ENCODE measurements at places on chromosomes 6 and 20.

DNA sequence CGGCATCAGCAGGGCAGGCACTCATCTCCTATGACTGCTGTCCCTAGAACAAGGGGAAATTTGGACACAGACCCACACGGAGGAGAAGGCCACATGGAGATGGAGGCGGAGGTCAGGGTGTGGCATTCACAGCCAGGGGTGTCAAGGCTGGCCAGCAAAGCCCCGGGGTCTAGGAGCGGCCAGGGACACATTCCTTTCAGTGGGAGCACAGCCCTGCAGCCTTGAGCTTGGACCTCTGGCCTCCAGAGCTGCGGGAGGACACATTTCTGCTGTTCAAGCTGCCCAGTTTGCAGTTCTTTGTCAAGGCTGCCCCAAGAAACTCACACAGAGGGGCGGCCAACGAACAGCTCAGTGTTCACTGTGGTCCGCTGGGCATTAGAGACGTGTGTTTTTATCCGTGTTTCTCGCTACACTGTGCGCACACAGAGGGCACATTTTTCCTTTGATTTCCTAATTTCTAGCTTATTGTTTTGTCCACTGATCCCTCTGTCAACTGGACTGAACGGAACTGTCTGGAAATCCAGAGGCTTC is 93.4 kb upstream of the MPC1 start:
- DNase-seq: no peak

DNA sequence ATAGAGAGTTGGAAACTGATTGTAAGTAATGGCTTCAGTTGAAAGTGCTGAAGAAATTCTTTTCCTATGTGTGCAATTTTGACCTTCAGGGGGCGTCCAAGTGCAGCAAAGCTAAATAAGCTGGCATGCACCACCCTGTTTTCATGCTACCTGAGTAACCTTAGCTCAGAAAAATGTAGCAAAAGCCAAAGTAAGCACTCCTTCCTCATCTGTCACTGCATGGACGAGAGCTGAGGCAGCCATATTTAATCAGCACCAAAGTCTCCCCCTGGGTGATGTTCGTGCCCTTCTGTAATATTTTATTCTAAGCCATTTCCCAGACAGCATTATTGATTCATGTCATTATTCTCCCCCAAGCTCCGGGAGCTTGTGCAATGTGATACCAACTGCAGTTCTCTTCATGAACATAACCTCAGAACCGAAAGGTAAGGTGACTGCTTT is 123.1 kb downstream of the RPS12 start:
- DNase-seq: peak; percentile 19

DNA sequence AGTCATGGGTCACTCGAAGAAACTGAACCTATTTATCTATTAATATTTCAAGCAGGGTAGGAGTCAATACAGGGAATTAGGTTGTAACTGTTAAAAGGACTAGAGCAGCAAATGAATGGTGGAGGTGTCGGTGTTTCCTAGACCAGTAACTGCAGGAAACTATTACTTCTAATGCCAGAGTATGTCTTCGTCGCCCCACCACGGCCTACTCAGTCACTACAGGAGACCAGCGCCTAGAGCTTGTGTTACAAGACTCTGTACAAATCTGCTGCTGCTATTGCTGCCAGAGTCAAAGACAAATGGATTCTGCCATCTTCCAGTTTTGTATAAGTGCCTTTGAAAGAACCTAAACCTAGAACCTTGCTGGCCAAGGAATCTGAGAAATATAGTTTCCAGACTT is 343.9 kb downstream of the SOX4 start:
- DNase-seq: no peak

- no peak for DNase-seq
Measured at GRCh38 chr20:7989379-7989778, 30.2 kb downstream of the TMX4 start.

DNA sequence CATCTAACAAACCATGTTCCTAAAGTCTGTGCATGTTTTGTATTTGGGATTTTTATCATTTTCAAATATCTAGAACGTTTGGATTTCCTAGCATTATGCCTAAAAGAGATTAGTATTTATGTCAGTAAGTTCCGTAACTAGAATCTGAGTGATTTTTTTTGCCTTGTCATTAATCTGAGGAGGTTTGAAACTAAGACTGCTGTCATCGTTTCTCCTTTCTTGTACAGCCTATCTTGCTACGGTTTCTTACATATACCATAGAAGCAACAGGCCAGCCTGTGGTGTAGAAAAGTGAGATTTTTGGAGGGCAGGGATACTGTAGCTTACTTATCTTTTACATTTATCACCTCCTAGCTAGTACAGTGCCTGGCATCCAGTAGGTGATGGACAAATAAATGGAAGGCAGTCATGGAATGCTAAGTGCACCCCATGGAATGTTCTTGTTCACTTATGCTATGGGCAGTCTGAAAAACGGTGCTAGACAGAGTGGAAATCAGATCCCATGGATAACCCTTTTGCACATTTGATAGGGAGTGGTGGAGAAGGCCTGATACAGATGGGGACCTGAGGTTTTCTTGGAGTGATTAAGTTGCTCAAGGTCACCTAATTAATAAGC is 93.9 kb downstream of the ARID1B start:
- DNase-seq: no peak

GRCh38 chr20:3896302-3896701 is 7.1 kb downstream of the PANK2 start:
- DNase-seq: no peak

- DNase-seq: no peak
Measured at GRCh38 chr6:128152551-128152950, 251.7 kb upstream of the THEMIS start.

- no peak for DNase-seq
Measured at GRCh38 chr20:63932606-63933160, 23.5 kb downstream of the UCKL1 start.

- DNase-seq: no peak
Measured at GRCh38 chr6:165658395-165659058, 4.5 kb downstream of the PDE10A start.

DNA sequence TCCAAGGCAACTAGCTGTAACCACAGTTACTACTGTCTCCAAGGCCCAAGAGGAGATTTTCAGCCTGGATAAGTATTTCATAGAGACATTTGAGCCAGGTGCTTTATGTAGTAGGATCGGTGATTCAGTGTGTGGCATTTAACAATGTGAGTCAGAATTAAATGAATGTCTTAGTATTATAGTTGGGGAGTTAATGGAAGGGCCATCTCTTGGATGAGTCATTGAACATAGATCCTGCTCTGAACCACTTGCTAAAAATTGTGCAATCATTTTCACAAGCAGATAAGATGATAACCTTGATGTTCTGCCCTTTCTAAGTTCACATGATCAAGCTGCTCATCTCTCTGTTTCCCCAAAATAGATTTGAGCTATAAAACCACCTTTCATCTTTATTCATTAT is 668.9 kb upstream of the CITED2 start:
- peak; percentile 34 for DNase-seq

GRCh38 chr20:20085812-20086211 is 33.5 kb downstream of the CFAP61 start:
- DNase-seq: no peak

- DNase-seq: no peak
Measured at GRCh38 chr6:98335594-98335993, 498.8 kb upstream of the POU3F2 start.

DNA sequence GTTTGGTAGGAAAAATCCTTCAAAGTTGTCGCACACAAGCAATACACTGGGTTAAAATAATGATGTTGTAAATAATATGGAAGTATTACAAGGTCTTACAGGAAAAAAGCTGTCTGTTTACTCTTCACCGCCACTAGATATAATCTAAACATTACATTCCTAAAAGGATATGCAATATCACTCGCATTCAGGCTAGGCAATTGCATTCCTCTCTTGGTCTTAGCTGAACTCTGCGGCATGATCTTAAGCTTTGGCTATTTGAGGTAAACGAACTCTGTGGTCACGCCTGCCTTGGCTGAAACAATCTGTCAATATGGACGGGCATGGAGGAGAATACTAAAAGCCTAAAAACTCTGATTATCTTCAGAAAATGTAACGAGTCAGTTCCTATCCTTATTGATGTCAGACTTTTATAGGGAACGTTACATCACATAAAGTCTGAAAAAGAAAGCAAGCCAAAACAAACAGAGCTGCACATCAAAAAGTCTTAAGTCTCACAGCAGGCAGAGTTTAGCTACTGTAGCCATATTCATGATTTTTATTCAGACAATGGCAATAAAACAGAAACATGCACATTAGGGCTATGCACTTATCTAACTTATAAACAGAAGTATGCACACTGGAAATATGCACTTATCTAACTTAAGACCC is 30.8 kb upstream of the FILIP1 start:
- peak; percentile 38 for DNase-seq

GRCh38 chr6:54980511-54981275 is 134.1 kb downstream of the FAM83B start:
- DNase-seq: no peak

GRCh38 chr6:169960521-169960885 is 209.1 kb downstream of the ERMARD start:
- no peak for DNase-seq

DNA sequence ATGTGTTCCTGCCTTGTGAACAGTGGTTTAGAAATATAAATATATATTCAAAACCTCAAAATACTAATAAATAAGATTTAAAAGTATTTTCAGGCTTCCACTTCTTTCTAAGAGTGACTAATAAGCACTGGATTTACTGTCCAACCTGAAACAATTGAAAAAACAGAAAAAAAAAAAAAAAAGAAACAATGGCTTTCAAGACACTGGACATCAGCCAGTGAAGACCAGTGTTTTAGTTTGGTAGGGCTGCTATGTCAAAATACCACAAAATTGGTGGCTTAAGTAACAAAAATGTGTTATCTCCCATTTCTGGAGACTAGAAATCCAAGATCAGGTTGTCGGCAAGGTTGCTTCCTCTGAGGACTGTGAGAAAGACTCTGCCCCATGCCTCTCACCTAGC is 101.4 kb upstream of the PDE7B start:
- no peak for DNase-seq

DNA sequence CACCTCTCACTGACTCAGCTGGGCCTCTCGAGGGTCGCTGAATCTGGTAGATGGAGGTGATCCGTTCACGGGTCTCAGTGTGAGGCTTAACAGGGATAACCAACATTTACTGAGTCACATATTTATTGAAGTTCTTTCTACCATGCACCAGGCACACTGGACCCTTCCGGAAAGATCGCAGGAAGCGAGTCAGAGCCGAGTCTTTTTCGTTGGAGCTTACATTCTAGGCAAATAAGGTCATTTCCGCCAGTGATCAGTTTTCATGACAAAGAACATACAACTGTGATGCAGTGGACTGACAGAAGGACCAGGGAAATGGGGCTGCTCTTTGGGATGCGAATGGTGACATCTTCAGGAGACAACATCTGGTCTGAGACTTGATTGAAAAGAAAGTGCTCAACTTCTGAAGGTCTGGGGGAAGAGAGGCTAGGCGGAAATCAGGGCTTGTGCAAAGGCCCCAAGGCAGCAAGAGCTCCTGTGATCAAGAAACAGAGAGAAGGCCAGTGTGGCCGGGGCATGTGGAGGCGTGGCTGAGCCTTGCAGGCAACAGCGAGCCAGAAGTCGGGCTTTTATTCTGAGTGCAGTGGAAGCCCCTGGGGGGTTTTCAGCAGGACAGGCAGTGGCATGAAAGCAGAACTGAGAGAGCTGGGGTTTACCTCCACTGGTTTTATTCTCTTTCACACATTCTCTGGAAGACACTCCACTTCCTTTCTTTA is 56.7 kb downstream of the APCDD1L start:
- DNase-seq: no peak

- no peak for DNase-seq
Measured at GRCh38 chr6:11367638-11368199, 135.3 kb upstream of the NEDD9 start.

- DNase-seq: peak; percentile 80
Measured at GRCh38 chr6:163711615-163712565, 297.4 kb downstream of the QKI start.

- DNase-seq: peak; percentile 69
Measured at GRCh38 chr20:63183422-63184146, 32.3 kb downstream of the YTHDF1 start.

DNA sequence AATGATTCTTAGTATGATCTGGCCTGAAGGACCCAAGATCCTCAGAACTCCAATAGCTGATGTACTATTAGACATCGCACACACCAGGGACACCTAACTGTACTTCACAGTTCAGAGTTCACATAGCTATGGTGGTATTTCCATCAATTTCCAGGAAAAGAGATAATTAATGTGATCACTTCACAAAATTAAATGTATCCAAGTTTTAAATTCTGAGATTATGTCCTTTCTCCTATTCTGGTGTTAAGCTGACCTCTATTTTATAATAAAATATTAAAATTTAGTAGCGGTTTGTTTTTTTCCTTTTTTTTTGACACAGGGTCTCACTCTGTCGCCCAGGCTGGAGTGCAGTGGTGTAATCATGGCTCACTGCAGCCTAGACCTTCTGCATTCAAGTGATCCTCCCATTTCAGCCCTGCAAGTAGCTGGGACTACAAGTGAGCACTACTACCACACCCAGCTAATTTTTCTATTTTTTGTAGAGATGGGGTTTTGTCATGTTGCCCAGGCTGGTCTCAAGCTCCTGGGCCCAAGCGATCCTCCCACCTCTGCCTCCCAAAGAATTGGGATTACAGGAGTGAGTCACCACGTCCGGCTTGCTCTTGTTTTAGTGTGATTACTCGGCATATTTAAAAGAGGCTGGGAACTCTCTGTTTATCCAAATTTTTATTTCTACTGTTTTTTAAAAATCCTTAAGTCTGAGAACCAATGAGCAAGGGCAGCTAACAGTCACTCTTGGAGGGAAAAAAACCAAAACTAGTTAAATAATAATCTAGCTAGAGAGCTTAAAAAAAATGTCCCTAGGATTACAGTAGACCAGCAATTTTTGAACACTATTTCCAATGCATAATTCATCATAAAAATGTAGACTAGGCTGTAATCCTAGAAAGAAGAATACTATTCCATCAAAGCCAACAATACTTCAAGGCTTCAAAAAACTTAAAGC is 16.0 kb downstream of the KIF13A start:
- peak; percentile 28 for DNase-seq

GRCh38 chr6:105194591-105194990 is 14.8 kb upstream of the POPDC3 start:
- DNase-seq: no peak

GRCh38 chr6:146244630-146245143 is 215.8 kb downstream of the GRM1 start:
- no peak for DNase-seq
